Activated CD8-positive, alpha-beta memory T cell treated with anti-CD3 and anti-CD28 coated beads for 24 hours (primary cell): ENCODE measurements at places on chromosomes 13 and 19.

GRCh38 chr13:23776698-23777574, 112.3 kb downstream of the MIPEP start:
- no peak for DNase-seq

GRCh38 chr19:17615889-17616685, 60.6 kb downstream of the COLGALT1 start:
- DNase-seq, result no peak

DNA sequence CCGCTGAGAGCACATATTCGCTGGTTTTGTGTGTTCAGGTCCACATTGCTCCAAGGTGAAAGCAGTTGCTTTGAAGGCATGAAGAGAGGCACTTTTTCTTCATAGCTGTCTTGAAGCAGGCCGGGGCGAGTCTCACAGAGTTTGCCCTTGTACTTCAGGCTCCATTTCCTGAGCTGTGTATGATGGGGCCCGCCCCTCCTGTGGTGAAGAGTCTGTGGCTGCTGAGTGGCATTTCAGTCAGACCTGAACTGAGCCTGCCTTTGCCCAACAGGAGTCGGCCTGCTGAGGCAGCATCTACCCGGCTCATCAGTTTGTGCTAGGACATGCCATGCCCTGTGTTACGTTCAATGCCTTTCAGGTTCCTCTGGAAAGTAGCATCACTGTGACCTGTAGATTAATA, 44.4 kb upstream of the C1QTNF9 start:
- DNase-seq, result peak; percentile 85

DNA sequence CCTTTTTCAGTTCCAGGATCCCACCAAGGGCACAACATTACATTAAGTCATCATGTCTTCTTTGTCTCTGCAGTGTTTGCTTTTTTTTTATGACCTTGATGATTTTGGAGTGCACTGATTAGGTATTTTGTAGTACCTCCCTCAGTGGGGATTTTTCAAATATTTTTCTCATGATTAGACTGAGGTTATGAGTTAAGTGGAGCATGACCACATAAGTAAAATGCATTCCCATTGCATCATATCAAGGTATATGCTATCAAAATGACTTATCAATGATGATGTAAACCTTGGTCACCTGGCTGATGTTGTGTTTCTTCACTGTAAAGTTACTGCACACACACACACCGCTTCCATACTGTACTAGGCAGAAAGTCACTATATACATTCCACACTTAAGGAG, 96.7 kb upstream of the TRPC4 start:
- no peak for DNase-seq

- DNase-seq, result no peak
These were observed 2.9 kb upstream of the FRY start for GRCh38 chr13:32028711-32029110.

GRCh38 chr19:11463391-11463790, 17.5 kb downstream of the ELAVL3 start:
- no peak for DNase-seq

DNA sequence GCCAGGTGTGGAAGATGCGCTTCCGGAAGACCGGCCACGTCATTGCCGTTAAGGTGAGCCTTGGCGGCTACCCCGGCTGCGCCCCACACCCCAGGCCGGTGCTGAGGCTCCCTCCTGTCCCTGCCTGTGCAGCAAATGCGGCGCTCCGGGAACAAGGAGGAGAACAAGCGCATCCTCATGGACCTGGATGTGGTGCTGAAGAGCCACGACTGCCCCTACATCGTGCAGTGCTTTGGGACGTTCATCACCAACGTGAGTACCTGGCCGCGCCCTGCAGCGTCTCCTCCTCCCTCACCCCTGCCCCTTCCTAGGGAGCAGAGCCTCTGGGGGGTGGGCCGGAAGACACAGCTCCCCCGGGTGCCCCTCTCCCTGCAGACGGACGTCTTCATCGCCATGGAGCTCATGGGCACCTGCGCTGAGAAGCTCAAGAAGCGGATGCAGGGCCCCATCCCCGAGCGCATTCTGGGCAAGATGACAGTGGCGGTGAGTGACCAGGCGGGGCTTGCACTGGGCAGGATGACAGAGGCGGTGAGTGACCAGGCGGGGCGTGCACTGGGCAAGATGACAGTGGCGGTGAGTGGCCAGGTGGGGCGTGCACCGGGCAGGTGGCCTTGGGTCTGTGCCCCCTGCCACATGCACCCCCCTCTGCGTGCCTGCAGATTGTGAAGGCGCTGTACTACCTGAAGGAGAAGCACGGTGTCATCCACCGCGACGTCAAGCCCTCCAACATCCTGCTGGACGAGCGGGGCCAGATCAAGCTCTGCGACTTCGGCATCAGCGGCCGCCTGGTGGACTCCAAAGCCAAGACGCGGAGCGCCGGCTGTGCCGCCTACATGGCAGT, 4.1 kb upstream of the TGFBR3L start:
- no peak for DNase-seq

- DNase-seq, result no peak
These were observed 20.2 kb downstream of the KLK5 start for GRCh38 chr19:50932690-50933083.

DNA sequence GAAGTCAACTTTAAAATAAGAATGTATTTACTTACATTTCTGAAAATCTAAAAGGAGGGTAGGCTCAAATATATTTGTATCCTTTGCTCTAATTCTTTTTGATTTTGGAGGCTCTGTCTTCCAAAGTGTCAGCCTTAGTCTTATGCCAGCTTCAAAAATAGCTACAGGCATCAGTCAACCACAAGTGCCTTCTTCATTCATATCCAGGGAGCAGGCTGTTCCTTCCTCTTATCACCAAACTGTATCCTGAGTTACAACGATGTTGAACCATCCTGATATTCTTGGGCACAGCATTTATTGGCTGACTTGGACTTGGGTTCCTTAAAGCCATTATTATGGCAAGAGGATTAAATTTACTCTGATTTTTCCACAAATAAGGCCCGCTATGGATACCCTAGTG, 1161.3 kb downstream of the PCDH17 start:
- DNase-seq, result no peak

DNA sequence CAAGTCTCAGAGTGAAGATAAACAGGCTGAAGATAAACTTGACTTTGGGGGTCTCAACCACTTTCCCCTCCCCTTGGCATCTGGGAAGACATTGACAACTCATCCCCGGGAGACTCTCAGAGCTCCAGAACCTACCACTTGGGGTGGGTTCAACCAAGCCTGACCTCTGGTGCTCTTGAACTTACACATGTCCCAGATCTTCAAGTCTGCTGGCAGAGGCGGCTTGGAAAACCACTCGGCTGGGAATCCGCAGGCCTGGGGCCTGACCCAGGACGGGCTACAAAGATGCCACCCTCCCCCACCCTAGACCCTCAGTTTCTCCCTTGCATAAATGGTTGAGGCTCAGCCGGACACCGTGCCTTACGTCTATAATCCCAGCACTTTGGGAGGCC, 512 bp downstream of the LRRC8E start:
- no peak for DNase-seq

GRCh38 chr13:107099661-107100060, 531.7 kb upstream of the ARGLU1 start:
- no peak for DNase-seq

- no peak for DNase-seq
These were observed 13.8 kb downstream of the FGF21 start for GRCh38 chr19:48768994-48769713.

GRCh38 chr19:4327252-4327876, 11.3 kb downstream of the STAP2 start:
- DNase-seq, result peak; percentile 88

DNA sequence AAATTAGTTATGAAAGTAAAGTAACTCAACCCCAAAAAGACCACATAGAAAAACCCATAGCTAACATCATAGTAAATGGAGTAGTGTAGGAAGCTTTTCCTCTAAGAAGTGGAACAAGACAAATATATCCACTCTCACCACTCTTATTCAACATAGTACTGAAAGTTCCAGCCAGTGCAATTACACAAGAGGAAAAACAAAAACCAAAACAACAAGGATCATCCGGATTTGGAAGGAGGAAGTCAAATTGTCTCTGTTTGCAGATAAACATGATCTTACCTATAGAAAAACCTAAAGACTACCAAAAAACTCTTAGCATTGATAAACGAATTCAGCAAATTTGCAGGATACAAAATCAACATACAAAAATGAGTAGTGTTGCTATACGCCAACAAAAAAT, 8.5 kb upstream of the SIGLEC8 start:
- no peak for DNase-seq

- no peak for DNase-seq
These were observed 34.2 kb downstream of the TSHZ3 start for GRCh38 chr19:31314849-31315629.

DNA sequence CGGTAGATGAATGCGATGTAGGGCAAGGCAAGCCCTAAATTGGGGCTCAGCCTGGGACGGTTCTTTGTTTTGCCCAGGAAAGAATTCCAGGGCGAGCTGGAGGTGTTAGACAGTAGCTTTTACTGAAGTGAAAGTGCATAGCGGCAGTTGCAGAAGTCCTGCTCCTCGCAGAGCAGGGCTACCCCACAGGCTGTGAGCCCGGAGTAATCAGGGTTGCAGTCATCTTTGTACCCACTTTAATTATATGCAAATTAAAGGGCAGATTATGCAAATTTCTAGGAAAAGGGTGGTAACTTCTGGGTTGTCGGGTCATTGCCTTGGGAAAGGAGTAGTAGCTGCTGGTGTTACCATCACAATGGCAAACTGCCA, 30.5 kb downstream of the VAV1 start:
- no peak for DNase-seq

- DNase-seq, result peak; percentile 91
These were observed at the start of gene ERCC1 for GRCh38 chr19:45423589-45424190. Gene ERCC1, minus strand, starts transcription at chr19:45423917. Its CDS starts 543 bp downstream, at chr19:45423374.

DNA sequence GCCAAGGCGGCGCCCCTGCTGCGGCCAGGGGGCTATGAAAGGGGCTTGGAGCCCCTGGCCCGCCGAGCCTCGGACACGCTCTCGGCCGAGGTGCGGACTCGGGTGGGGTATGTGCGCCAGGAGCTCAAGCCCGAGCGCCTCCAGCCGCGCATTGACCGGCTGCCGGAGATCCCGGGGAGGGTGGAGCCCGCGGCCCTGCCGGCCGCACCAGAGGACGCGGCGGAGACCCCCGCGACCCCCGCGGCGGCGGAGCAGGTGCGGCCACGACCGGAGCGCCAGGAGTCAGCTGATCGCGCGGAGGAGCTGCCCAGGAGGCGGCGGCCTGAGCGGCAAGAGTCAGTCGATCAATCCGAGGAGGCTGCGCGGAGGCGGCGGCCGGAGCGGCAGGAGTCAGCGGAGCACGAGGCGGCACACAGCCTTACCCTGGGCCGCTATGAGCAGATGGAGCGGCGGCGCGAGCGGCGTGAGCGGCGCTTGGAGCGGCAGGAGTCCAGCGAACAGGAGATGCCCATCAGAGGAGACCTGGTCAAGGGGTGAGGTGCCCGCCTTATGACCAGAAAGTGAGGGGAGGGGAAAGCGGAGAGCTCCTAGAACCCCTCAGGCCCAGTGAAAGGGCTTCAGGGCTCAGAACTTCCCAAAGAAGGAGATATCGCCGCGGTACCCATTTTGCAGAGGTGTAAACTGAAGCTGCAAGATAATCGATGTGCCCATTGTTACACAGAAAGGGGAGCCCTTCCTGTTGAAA, 8.8 kb upstream of the SHKBP1 start:
- DNase-seq, result no peak

DNA sequence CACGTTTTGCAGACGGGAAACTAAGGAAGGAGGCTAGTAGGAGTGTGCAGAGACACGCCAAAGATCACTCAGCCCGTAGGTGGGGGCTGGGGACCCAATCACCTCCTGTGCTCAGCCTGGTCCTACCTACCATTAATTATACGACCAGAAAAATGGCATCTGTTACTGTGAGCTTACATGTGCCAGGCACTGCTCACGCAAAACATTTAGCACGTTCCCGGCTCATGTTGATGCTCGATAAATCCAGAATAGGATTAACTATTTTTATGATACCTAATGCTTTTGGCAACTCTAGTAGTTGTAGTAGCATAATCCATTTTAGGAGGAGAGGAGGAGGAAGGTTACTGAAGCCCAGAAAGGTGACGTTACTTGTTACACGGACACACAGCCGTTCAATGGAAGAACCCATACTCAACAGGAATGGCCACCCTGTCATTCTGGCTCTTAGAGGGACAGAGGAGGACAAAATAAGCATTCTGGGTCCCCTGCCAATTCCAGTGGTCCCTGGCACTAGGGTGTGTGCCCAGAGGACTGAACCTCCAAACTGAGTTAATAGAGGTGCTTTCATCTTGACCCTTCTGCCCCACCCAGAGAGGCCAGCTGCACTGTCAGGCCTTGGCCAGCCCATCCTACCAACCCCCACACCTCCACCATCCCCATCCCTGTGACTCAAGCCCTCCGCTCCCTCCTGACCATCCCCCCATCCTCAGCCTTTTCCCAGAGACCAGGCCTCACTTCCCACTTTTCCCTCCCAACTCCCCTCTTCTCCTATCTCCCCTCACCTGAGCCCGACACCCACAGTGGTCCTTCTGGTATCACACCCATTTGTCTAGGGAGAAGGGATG, 5.0 kb upstream of the EML2 start:
- no peak for DNase-seq

- no peak for DNase-seq
These were observed 55.1 kb downstream of the CDADC1 start for GRCh38 chr13:49302817-49303216.

DNA sequence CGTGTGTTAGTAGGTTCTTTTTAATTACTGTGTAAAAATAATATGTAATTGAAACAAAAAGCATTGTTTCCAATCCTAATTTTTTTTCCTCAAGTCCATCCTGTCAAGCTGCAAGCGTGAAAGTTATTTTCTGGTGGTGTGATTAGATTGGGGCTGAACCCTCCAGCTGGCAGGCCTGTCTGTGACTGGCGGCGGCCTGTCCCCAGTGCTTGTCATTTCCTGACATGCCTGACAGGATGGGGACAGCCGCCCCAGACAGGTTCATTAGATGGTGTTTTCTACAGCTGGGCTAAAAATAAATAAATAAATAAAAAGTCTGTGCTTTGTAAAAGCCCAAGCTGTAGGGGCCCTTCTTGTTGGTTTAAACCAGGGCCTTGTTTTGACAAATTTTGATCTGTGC, 53.7 kb upstream of the MAB21L1 start:
- no peak for DNase-seq

DNA sequence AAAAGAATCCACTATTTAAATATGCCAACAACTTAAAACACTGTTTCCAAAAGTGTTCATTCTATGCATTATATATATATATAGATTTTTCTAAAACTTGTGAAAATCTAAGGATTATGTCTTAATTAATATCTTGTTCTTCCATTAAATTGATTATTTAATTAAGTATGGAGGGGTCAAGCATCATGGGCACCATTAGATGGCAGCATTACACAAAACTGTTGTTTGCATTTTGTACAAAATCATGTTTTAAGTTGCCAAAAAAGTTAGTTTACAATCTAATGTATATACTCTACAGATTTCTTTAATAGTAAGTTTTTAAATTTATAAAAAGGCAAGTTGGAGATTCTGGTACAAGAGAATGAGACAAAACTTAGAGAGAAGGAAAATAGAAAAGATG, 213.2 kb upstream of the EDNRB start:
- DNase-seq, result no peak

DNA sequence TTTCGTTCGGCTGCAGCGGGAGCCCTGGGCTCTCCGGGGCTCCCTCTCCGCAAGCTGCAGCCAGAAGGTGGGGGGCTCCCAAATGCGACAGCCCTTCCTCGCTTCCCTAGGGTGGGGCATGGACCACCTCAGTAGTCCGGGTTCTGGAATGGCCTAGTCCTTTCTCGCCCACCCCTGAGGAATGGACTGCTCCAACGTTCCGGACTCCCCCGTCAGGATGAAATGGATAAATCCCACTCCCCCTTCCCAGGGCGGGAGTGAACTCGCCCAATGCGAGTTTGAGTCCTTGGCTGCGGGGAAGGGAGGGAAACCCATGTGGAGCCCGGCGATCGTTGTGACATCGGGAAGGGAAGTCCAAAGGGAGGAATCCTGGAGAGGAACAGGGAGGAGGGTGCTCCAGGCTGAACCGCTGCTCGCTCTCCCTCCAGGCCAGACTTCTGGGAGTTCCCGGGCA, 5.5 kb downstream of the HRC start:
- no peak for DNase-seq
